ENCODE measurements at places on chromosomes 1 and 21.

DNA sequence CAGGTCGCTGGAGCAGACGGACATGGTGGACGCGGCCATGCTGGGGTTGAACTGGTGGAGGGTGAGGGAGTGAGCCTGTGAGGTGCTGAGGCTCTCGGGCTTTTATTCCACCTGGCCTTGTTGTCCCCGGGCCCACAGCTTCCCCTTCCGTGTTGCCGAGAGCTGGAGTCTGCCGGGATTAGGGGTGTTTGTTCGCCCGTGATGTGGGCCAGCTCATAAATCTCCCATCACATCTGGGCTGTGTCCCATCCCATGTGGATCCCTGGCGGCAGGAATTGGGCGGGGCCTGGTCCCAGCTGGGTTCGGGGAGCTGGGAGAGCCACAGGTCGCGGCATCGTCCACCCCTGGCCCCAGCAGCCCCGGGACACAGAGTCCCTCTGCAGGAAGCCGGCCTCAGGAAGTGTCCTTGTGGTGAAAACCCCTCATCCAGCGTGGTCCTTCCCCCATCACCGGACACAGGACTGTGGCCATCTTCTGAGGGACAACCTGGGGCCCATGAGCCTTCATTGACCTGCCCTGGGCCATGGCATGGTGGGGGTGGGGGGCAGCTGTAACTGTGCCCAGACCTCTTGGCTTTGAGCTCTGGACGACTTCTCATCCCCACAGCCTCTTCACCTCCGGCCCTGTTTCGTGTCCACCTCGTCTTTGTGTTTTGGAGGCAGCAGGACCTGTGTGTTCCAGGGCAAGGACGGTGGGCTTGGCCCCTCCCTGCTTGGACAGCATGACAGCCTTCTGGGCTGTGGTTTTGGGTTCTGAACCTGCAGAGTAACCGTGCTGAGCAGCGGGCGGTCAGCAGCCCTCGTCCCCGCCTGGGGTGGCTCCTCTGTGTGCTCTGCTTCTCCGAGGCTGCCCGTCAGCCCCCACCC lies at the start of gene KRTAP10-6:
KRTAP10-6 (minus strand) TSS at position 60 of the 866 bp plus-strand sequence; CDS start at position 39, 21 bp downstream.
- DNase-seq, result no peak

- DNase-seq, result no peak
Observed at GRCh38 chr1:55038974-55039341, 390 bp upstream of the PCSK9 start.

DNA sequence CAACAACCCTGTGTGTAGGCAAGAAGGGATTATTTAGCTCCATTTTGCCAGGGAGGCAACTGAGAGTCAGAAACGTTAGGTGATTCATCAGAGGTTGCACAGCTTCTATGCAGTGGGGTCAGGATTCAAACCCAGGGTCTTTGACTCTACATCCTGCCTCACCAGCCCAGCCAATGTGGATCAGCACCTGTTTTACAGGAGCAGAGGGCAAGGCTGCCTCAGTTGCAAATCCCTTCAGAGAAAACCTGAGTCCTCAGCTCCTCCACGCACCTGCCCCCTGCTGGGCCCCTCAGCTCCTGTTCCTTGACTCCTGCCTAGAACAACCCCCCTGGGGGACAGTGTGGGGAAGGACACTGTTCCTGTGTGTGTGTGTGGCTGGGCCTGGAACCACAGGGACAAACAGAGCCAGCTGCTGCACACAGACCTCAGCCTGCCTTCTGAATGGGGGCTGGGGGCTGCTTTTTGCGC lies 61.6 kb downstream of the LRRN2 start:
- DNase-seq, result no peak

DNA sequence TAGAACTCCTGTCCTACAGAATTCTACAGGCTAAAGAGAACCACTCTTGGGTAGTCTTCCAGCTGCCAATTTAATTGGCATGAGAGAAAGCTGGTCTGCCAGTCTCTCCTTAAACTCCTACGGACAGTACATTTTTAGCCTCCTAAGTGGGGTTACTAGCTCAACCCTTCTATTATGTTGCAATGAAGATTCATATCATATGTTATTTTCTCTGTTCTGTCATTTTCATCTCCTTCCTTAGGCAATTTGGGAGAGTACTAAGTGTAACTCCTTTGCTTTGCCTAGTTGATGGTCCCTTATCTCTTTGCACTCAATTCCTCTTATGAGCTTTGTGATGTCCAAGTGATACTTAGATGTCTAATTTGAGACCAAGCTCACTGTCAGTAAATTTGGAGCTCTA lies 14.0 kb downstream of the GNAT2 start:
- DNase-seq, result no peak

DNA sequence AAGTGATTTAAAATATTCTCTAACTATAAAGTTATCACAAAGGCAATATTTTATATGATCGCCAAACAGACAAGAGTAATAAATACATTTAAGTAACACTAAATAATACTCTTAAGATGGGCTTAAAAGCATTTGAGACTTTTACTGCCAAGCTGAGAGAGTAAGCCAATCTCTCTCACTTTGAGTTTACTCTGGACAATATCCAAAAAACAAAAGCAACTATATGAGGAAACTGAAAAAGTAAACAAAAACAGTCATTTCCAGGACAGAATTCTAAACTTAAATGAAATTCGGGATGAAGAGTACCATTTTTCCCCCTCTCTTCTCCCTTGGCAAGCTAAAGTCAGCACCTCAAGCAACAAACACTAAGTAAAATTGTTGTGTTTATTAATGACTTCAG lies 173.2 kb downstream of the COP1 start:
- DNase-seq, result no peak

DNA sequence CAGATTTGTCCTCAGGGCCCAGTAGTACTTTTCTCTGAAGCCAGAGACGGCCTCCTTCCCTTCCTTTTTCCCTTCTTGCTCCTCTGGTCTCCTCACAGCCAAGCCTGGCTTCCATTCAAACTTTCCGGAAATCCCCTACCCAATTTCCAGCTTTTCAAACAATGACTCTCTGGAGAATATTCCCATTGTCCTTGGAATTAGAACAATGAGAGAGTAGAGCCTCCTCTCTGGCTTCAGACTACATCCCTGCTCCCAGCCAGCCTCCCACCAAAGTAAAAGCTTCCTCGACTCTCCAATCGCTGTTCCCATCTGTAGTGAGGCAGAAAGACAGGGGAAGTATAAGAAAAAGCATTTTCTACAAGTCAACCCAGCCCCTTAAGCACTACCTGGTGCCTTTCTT lies 77.7 kb upstream of the SOX13 start:
- DNase-seq, result no peak

DNA sequence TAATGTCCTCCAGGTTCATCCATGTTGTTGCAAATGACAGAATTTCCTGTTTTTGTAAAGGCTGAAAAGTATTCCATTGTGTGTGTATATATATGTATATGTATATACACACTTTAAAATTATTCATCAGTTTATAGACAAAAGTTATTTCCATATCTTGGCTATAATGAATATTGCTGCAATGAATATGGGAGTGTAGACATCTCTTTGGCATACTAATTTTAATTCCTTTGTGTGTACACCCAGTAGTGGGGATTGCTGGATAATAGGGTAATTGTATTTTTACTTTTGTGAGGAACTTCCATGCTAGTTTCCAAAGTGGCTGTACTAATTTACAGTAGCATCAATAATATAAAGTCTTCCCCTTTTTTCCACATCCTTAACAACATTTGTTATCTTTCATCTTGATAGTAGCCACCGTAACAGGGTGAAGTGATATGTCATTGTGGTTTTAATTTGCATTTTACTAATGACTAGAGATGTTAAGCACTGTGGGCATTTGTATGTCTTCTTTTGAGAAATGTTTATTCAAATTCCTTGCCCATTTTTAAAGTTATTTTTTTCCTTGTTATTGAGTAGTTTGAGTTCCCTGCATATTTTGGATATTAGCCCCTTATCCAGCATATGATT lies 243.0 kb downstream of the PDE4B start:
- no peak for DNase-seq

- no peak for DNase-seq
Observed at GRCh38 chr21:35273333-35273732, 224.2 kb upstream of the RUNX1 start.

DNA sequence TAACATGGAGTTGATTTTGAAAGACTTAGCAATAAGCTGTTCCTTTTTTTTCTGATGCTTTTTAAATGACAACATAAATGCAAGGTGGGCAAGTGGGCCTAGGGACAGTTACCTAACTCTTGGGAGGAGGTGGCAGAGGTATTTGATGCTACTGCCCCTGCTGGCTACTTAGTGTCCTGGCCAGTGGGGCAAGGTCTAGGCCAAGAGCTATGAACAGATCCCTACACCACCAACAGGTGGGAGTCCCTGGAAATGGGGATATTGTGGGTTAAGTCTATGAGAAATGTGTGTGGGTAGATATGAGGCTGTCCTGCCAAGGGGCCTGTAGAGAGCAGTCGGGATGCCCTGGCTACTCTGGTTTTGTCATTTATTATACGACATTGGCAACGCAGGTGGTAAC lies 31.3 kb upstream of the B3GALT5 start:
- DNase-seq, result no peak

DNA sequence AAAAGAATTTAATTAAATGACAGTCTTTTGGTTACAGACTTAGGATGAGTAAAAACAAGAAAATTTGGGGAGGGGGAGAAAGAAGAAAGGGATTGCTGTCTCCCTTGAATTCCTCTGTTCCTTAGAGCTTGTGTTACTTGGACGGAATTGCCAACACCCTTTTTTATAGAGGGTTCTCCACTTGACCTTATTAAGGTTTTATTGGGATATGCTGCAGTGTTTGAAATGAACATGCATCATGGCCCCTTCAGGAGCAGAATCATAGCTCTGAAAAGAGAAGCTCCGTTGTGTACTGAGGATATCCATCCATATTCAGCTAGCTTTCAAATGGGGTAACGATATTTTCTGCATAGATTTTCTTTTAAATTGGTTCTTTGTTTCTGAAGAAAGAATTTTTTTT lies 48.2 kb upstream of the DNASE2B start:
- no peak for DNase-seq

- DNase-seq, result no peak
Observed at GRCh38 chr1:59666106-59666505, 148.6 kb upstream of the HOOK1 start.

- no peak for DNase-seq
Observed at GRCh38 chr1:21639594-21640041, 29.5 kb downstream of the RAP1GAP start.

DNA sequence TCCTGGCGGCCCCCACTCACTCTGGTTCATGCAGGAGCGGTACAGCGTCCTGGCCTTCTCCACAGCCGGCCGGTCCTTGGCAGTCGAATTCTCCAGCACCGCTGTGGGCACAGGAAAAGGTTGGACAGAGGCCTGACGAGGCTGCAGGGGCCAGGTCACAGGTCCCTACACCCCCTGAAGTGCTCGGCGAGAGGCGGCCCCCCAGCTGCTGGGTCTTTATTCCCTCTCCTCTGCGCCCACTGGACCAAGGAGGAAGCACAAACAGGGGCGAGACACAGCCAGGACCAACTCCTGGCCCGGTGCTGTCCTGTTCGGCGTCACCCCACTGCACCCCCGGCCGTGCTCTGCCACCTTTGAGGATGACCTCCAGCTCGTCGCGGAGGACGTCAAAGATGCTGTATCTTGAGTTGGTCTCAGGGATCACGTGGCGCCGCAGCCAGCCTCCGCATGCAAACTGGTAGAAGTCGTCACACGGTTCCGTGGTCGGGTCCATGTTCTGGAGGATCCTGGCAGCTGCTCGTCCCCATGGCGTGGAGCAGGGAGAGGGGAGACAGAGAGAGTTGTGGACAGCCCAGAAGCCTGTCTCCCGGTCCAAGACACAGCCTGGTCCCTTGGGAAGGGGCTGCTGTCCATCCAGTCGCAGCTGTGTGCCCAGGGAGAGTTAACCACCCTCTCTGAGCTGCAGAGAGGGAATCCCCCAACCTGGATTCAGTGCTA lies 22.9 kb downstream of the PRXL2B start:
- no peak for DNase-seq

- no peak for DNase-seq
Observed at GRCh38 chr1:15483971-15484370, 8.1 kb downstream of the CELA2B start.

DNA sequence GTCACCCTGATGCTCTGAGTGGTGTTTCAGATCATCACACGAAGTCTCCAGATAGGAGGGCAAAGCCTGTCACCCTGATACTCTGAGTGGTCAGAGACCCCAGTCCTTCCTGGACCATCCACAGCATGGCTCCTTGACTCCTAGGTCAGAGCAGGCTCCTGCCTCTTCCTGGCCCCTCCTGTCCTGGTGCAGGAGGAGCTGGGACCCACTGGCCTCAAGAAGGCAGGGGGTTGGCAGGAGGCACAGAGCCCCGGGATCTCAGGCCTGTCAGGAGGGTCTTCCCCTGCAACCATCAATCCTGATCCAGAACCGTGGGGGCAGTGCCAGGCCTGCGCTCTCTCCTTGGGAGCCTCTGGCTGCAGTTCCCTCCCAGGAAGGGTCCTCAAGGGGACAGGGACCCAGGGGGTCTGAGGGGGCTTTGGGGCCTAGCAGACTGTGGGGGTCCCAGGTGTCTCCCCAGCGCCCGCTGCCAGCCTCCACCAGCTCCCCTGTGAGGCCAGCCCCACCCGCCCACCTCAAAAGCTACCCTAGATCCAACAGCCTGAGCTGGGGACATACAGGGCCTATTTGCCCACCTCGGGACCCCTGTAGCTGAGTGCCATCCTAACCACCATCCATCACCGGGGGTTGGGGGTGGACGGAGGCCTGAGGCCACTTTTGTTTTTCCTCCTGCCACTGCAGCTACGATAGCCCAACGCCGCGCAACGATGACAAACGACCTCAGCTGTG lies 27.5 kb downstream of the COL6A1 start:
- no peak for DNase-seq

DNA sequence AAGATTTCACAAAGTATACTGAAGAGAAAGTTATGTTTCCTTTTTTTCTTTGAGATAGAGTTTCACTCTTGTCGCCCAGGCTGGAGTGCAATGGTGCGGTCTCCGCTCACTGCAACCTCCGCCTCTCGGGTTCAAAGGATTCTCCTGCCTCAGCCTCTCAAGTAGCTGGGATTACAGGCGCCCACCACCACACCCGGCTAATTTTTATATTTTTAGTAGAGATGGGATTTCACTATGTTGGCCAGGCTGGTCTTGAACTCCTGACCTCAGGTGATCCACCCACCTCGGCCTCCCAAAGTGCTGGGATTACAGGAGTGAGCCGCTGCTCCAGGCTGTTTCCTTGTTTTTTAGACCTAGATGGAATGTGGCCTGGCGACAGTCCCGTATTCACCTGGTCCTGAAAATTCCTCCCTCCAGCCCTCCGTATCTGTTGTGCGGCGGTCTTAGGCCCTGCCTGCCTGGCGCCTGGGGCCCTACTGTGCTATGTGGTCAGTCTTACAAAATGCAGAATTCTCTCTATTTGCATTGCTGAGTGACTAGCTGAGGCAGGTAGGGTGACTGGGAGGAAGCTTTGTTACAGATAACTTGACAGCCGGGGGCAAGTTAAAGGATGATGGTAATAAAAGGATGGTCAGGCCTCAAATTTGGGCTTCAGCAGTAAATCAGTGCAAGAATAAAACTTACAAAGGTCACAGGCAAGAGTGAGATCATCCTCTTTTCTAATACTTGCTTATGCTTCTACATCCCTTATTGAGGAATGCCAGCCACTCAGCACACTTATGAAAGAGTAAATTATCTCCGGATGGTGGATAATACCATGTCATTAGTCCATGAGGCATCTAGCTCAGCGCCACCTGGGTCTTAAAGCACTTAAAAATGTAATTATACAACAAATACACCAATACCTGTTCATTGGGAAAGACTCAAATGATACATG lies 30.3 kb downstream of the PARK7 start:
- no peak for DNase-seq

- DNase-seq, result no peak
Observed at GRCh38 chr1:61285371-61285885, 203.1 kb downstream of the NFIA start.
